Cardiac fibroblast (primary cell): ENCODE measurements at places on chromosomes 2 and 18.

GRCh38 chr2:135528006-135528405, 3.0 kb downstream of the ZRANB3 start:
- DNase-seq: no peak

- no peak for DNase-seq
Measured at GRCh38 chr2:207825978-207826377, 56.3 kb upstream of the FZD5 start.

DNA sequence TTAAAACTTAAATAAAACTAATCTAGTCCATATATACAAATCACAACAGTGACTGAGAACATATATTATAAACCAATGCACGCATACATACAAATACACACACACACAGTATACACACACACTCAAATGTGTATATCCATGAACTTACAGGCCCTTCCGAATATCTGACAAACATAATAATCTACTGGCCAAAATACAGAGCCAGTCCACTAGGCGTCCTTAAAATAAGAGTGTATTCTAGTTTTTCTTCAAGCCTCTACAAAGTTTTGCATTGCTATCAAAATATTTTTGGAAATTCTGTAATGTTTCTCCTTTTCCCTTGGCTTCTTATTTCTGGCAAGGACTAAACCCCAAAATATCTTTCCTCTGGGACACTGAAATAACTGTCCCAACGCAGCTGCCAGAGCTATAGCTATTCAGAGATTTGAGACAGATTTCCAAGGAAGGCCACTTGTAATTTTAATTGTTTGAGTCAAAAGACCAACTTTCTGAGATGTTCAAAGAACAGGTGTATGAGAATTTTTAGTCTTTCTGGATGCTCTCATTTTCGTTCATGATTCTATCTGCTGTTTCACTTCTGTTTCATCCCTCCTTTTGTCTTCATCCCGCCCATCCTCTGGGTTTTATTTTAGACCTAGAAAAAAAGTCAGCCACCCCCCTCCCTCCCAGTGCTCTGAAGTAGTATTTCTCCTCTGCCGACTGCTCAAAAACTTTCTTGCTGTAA, 24.1 kb upstream of the SP3 start:
- DNase-seq: no peak

DNA sequence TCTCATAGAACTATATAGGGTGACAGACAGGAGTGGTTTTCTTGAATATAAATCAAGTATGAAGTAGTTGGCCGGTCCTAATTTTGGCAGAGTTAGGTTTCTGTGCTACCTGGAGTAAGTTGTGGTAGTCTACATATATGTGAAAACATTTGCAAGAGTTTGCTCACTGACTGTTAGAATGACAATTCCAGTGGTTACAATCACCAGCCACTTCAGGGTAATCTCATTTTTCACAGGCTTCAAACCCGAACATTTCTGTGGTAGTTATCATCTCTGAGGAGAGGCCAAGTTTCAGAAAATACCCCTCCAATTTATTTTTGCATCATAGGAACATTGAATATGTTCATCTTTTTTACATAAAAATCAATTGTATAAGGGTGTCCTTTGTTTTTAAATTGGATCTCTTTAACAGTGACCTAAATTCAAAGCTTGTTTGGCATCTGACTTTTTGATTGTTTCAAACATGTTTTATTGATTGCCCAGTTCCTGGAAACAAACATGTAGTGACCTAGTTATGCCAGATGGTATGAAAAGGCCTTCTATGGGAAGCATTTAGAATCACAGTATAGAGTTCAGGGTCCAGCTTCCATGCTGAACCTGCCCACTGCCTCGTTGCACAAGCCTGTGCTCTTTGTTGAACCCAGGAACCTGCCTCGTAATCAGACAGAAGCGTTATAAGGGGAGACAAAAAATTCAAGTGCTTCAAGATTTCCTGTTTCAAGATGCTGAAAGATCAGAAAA, 250.6 kb downstream of the LTBP1 start:
- no peak for DNase-seq

DNA sequence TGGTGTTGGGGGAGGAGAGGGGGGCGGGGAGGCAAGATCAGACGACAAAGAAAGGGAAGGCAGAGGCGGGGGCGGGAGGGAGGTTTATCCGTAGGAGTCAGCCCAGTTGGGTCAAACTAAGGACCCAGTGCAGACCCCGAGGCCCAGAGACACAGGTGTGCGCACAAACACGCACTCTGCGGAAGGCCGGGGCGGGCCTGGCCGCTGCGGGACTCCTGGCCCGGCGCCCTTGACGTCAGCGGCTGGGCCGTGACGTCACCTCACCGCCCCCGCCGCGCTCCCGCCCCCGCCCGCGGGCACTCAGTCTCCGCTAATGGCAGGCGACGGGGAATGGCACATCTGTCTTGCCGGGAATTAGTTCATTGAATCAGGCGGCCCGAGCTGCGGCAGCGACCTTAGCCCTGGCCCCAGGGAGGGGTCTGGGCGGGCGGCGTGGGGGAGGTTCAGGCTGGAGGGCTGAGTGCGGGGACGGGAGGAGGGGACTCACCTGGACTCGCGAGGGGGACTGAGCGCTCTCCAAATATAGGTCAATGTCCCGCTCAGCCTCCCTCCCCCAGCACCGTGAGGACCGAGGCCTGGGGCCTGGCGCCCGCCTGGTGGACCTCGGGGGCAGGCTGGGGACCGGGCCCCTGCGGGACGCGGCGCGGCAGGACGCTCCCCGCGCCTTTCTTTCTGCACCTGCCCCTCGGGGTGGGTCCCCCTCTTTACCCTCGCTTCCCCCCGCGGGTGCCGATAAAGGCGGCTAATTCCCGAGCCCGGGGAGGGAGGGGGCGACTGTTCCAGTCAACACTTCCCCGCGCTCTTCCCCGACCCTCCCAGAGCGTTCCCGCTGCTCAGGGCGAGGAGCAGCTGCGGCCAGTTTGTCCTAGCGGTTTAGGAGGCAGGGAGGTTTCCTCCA, 15.5 kb upstream of the ECEL1 start:
- DNase-seq: peak; percentile 16

DNA sequence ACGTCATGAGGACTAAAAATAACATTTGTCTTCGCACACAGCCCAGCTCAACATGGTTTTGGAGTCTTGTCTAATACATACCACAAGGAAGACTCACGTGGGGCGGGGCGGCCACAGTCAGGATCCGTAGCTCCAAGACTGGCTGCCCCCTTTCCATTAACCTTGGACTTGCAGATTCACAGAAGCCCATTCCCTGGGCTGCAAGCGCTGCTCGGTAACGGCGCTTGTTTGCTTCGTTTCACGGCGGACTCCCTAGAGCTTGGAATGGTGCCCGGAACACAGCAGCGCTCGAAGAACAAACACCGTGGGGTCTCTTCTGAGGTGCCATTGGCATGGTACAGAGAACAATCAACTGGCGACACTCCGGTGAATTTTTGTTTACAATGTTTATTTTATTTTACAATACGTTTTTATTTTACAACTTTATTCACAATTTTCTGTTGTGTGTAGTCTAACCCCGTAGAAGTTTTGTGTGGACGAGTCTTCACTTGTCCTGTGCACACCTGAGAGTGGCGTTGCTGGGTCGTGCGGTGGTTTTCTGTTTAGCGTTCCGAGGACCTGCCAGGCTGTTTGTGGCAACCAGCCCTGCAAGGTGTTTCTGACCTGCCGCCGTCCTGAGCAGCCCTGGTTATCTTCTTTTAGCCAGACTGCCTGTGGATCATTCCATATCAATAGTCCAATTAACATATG, 126.5 kb downstream of the GALR1 start:
- DNase-seq: no peak

DNA sequence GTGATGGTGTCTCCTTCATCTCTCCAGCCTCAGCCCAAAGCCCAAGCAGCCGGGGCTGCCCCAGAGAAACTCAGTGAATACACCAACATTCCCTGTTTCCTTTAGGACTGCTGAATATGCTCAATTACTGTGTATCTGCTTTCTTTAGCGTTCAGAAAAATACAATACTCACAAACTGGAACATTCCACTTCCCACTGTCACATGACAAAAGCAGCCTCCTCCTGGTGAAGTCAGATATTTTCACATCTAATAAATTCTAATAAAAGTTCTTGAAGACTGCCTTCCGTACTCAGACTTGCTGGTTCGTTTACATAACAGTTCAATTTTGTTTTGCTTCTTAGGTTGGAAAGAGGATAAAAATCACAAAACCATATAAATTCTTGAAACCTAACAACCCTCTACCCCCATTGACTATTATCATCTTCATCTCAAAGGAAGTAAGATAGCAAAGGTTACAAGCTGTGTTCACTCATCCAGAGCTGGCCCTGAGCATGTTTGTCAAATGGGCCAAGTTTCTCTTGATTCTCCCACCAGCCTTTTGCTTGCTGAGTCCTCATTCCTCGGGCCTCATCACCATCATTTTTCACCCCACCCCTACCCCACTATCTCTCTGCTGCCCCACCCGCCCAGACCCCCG, 190.8 kb upstream of the HNRNPA3 start:
- no peak for DNase-seq

GRCh38 chr18:3451989-3452749, 2.2 kb downstream of the TGIF1 start:
- peak; percentile 74 for DNase-seq

DNA sequence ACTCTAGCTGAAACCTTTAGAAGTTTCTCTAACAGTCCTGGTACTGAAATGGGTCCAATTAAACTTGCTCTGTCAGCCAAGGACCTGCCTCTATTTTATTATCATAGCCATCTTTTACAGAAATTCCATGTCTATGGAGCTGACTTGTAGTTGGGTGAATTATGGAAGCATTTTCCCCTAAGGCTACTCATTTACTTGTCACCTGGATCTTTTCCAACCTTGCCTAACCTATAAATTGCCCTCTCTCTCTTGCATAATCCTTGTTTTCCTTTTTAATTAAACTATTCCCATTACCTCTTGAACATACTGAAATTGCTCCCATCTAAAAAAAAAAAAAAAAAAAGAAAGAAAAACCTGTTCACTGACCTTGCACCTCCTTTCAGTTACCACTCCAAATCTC, 74.6 kb upstream of the DOK6 start:
- DNase-seq: no peak
